Placental epithelial cell (primary cell): ENCODE measurements at places on chromosomes 3 and 15. TPM values are rescaled to one million over a fixed set of nuclear protein-coding genes. Genes with fewer than 3 reads are reported as not detected.

PLA2G4B gene
- 0.33 and 2.0 TPM in 2 replicates for total RNA-seq

SPPL2A gene
- 38.5 and 122 TPM in 2 replicates for total RNA-seq

CDHR4 gene
- 0.54 and 1.2 TPM in 2 replicates for total RNA-seq

AADAC gene
- not detected in 2 replicates for total RNA-seq

SLC12A1 gene
- not detected in 2 replicates for total RNA-seq

SPTSSB gene
- not detected in 2 replicates for total RNA-seq

ACVR2B gene
- total RNA-seq = 7.0 and 14.9 TPM in 2 replicates

ANKUB1 gene
- total RNA-seq = not detected in 2 replicates

TMEM40 gene
- 6.9 and 11.0 TPM in 2 replicates for total RNA-seq

SENP2 gene
- 41.3 and 42.4 TPM in 2 replicates for total RNA-seq

PLS1 gene
- total RNA-seq = 0.76 TPM in 1 of 2 replicates, not detected in the other

ITIH3 gene
- total RNA-seq = not detected in 2 replicates

CHRNA7 gene
- under 0.01 TPM in 1 of 2 replicates, not detected in the other for total RNA-seq

CD276 gene
- 68.7 and 102 TPM in 2 replicates for total RNA-seq

ERC2 gene
- under 0.01 and 0.98 TPM in 2 replicates for total RNA-seq

IL16 gene
- total RNA-seq = under 0.01 and 0.43 TPM in 2 replicates

DNASE1L3 gene
- total RNA-seq = not detected in 2 replicates

CERS3 gene
- total RNA-seq = under 0.01 TPM in 1 of 2 replicates, not detected in the other

SH2D7 gene
- total RNA-seq = not detected in 2 replicates

C3orf49 gene
- not detected in 2 replicates for total RNA-seq

SCN5A gene
- total RNA-seq = 1.3 and 2.0 TPM in 2 replicates

TERC gene
- total RNA-seq = 334 and 374 TPM in 2 replicates

VPS13C gene
- total RNA-seq = 44.1 and 52.2 TPM in 2 replicates

DAZL gene
- total RNA-seq = under 0.01 and 0.22 TPM in 2 replicates

GPR149 gene
- total RNA-seq = not detected in 2 replicates

GPR176 gene
- 16.1 and 44.1 TPM in 2 replicates for total RNA-seq

GCNT3 gene
- total RNA-seq = not detected in 2 replicates

SKOR1 gene
- total RNA-seq = 0.22 and 0.79 TPM in 2 replicates

GABRR3 gene
- not detected in 2 replicates for total RNA-seq

RSL24D1 gene
- 61.8 and 76.2 TPM in 2 replicates for total RNA-seq

ADAMTSL3 gene
- total RNA-seq = not detected in 2 replicates

IL5RA gene
- not detected in 2 replicates for total RNA-seq

RTP3 gene
- not detected in 2 replicates for total RNA-seq

ABCC5 gene
- 8.6 and 10.7 TPM in 2 replicates for total RNA-seq

ACTC1 gene
- 0.11 TPM in 1 of 2 replicates, not detected in the other for total RNA-seq

TEX55 gene
- not detected in 2 replicates for total RNA-seq

FBXO40 gene
- not detected in 2 replicates for total RNA-seq

FBXW12 gene
- total RNA-seq = under 0.01 TPM in 1 of 2 replicates, not detected in the other

FAM81A gene
- not detected in 2 replicates for total RNA-seq

MYLK gene
- total RNA-seq = 33.9 and 56.9 TPM in 2 replicates

PEX5L gene
- total RNA-seq = not detected in 2 replicates

ULK4 gene
- total RNA-seq = 11.4 and 22.4 TPM in 2 replicates

ANKRD63 gene
- not detected in 2 replicates for total RNA-seq

PDIA3 gene
- total RNA-seq = 168 and 173 TPM in 2 replicates

IGDCC3 gene
- 0.33 and 7.1 TPM in 2 replicates for total RNA-seq

ENTPD3 gene
- total RNA-seq = 0.22 TPM in 1 of 2 replicates, not detected in the other

GXYLT2 gene
- total RNA-seq = 0.65 and 0.79 TPM in 2 replicates

GOLGA8S gene
- total RNA-seq = under 0.01 TPM in 1 of 2 replicates, not detected in the other

GOLGA6L4 gene
- total RNA-seq = 1.6 and 1.8 TPM in 2 replicates

DNAJC13 gene
- total RNA-seq = 43.2 and 55.0 TPM in 2 replicates

ISLR gene
- total RNA-seq = 0.39 TPM in 1 of 2 replicates, not detected in the other

TOPAZ1 gene
- not detected in 2 replicates for total RNA-seq

HMG20A gene
- total RNA-seq = 22.7 and 35.3 TPM in 2 replicates

KIF15 gene
- total RNA-seq = 2.8 and 4.3 TPM in 2 replicates
